ENCODE measurements at places on chromosomes 12 and 14. TPM values are rescaled to one million over a fixed set of nuclear protein-coding genes. Genes with fewer than 3 reads are reported as not detected.

The ISCA2 gene
- polyA plus RNA-seq: 15.3 TPM

The PPP4R4 gene
- 0.09 TPM for polyA plus RNA-seq

The LRTM2 gene
- polyA plus RNA-seq: not detected

The INHBC gene
- 0.01 TPM for polyA plus RNA-seq

The ETFBKMT gene
- 0.84 TPM for polyA plus RNA-seq

The AVPR1A gene
- polyA plus RNA-seq: 0.21 TPM

The ESPL1 gene
- polyA plus RNA-seq: 66.1 TPM

The MYH6 gene
- 0.20 TPM for polyA plus RNA-seq
